ENCODE measurements at places on chromosomes 4 and X. TPM values are rescaled to one million over a fixed set of nuclear protein-coding genes. Genes with fewer than 3 reads are reported as not detected.

VSIG4 gene
- total RNA-seq = 0.60 TPM

NMU gene
- total RNA-seq = not detected

DNA sequence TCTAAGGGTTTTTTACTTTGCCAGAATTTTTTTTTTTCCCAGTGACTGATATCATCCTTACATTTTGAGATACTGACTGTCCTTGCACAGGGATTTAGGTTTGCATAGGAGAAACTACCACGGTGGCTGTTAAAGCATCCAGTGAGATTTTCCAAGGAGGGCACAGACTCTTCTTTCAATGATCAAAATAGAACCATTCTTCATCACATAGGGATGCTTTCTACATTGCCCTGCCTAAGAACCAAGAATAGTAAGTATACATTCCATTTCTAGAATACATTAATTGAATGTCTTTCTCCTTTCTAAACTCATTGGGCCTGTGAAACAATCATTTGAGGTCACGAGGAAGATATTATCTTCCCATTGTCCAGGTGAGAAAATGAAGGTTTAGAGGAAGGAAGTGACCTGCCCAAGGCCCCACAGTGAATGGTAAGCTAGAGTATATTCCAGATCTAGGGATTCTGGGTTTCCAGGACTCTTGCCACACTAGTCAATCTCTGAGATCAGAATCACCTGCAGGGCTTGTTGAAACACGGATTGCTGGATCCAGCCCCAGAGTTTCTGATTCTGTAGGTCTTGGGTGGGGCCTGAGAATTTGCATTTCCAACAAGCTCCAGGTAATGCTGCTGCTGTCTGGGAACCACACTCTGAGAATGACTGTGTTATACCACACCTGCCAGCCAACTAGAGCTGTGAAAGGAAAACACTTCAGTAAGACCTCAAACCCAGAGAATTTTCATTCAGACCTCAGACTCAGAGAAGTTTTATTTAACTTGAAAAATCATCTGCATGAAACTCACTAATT, 17.7 kb upstream of the TMEM154 start:
- DNase-seq = no peak

DNA sequence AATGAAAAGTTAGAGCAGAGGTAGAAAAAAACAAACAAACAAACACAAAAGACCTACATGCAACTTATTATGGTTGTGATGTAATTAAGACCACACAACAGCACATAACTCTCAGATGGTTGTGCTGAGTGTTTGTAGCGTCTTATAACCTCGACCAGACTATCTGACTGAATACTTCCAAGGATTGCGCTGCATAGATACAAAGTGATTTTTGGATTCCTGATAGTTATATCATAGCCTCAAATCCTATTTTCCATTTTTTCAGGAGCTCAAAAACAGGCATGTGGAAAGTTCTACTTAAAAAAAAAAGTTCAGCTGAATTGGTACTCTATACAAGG, 236.1 kb downstream of the SPRY1 start:
- DNase-seq = no peak

- DNase-seq = peak; percentile 71
Measured at GRCh38 chrX:53312946-53313727, 31.8 kb upstream of the IQSEC2 start.

GRCh38 chr4:41361794-41362526, 105.2 kb downstream of the UCHL1 start:
- DNase-seq = no peak

DNA sequence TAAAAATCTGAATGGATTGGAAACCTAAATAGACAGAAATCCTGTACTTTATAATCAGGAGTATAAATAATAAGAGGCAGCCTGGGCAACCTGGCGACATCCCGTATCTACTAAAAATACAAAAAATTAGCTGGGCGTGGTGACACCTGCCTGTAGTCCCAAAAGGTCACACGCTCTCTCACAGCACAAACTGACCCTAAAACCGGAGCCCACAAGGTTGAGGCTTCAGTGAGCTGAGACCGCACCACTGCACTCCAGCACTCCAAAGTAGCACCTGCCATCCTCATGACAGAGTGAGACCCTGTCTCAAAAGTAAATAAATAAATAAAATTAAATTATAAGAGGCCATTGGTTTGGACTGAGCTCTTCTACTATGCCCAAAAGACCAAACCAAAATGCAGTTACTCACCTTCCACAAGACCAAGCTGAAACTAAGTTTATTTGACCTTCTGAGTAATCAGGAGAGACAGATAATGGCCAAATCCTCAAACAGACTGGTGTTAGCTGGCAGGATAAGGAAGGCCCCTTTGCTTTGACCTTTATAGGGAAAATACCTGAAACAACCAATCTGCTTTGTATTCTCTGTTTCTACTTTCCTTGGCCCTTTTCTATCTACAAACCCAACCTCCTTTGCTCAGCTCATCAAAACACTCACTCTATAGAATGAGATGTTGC, 3.2 kb upstream of the GRSF1 start:
- no peak for DNase-seq

NAP1L3 gene
- 9.3 TPM for total RNA-seq
